ENCODE measurements at places on chromosomes 5 and 9.

DNA sequence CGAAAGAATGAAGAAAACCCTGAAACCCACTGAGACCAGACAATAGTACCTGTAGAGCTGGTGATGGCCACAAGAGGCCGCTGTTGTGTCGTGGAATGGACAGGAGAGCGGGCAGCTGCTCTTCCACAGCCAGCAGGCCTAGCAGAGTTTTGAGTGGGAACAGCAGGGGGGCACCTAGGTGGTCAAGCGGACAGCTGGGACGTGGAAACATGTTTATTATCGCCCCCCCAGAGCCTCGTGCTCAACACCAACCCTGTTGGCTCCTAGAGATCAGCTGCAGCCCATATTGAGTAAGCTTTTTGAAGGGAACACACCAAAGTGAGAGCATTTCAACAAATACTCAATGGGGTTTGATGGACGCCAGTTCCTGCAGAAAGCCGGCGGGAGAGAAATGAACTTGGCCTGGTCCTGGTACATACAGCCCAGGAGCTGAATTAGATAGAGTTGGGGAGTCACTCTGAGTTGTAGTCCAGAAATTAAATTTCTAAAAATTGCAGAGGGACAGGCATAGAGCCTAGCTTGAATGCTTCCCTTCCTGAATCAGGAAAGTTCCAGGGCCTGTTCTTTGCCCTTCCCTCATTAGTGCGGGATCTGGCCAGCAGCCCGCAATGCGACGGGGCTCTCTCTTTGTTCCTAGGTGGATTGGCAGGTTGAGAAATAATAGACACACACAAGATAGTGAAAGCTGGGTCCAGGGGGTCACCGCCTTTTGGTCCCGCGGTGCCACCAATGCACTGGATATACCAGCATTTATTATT is 33.8 kb downstream of the MFAP3 start:
- peak; percentile 88 for DNase-seq

GRCh38 chr5:177365845-177366527 is 8.3 kb downstream of the RGS14 start:
- peak; percentile 36 for DNase-seq

- no peak for DNase-seq
These were observed 3.2 kb upstream of the TMEM268 start for GRCh38 chr9:114607671-114608524.

GRCh38 chr9:84711936-84712335 is 42.4 kb downstream of the NTRK2 start:
- no peak for DNase-seq

DNA sequence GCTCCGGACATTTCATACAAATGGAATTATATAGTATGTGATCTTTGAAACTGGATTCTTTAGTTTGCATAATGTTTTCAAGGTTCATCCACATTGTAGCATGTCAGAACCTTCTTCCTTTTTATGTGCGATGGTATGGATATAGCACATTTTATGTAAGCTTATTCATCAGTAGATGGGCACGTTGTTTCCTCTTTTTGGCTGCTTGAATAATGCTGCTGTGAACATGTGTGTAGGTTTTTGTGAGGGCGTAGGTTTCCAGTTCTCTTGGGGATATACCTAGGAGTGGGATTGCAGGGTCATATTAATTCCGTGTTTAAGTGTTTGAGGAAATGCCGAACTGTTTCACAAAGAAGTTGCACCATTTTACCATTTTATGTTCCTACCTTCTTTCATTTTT is 187.8 kb downstream of the NR3C1 start:
- no peak for DNase-seq

DNA sequence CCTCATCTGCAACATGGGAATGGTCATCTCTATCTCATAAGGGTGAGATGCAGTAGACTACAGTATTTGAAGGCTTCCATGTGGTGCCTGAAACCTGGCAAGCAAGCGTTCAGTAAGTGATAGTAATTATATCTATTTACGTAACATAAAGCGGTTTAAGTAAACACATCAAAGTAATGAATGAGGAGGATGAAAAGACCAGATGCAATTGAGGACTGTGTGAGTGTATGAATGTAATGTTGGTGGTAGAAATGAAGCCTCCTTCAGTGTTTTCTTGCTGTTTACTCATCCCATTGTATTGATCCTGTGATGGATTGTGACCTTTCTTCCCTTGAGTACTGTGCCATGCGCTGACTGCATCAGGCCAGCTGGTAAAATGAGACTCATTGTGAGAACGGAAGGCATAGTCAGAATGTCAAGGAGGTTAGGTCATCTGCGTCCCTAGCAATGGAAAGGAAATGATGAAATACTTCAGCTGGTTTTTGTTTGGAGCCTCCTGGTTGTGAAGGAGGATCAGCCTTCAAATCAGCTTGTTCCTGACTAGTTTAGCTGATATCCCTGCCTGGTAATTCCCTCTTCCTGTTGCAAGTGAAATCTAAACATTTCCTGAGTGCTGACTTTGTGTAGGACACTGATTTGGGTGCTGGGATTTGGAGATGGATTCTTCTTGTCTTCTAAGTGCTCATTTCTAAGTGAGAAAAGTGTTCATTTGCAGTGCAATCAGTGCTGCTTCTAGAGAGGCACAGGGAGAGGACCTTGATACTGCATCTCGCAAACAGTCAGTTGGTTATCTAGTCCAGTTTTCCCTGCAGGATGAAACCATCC is 35.6 kb downstream of the TNFSF8 start:
- no peak for DNase-seq

DNA sequence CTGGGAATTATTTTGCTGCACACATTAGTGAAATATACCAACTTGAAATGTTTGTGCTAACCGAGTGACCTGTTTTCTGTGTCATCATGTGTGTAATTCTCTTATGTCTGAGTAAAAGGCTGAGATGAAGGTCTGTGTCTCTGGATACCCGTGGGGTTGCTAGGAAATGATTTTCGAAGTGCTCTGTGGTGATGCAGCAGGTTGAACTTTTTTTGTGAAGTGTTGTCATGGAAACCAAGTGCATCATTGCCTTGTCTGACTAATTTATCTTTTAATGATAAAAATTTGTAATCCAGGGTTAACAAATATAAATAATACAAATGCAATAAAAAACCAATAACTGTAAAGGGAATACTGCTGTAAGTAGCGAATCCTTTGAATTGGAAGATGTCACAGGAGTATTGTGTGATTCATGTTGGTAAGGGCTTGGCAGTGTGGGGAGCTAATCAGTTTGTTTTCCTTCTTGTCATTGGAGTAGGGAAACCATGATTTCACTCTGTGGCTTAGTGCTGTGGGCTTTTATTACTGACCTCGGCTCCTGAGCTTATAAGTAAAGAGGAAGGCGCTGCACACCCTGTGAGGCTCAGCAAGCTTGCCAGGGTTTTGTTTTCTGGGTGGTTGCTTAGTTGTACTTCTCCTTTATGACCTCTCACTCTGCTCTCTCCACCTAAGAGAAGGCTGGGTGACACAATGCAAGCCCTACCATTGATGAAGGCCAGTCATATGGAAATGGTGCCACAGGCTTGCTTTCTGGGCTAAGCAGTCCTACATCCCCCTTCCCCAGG is 22.3 kb downstream of the PDE8B start:
- no peak for DNase-seq

- DNase-seq: no peak
These were observed 18.8 kb downstream of the UBQLN1 start for GRCh38 chr9:83688921-83689320.

DNA sequence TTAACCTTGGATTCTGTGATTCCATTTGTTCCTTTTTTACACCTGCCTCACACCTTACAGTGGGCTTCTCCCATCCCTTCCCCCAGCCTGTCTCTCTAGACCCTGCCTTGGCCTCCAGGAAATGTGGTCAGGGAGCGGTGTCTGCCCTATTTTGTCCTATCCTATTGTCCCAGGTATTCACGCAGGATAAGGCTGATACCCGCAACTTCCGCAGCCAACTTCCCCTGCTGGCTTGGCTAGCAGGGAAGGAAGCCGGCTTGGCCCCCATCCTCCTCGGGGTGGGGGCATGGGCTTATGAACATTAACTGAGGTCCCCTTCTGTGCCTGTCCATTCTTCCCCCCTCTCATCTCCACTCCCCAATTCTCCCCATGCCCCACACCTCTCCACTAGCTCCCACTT is 3.5 kb downstream of the CSF1R start:
- DNase-seq: no peak

DNA sequence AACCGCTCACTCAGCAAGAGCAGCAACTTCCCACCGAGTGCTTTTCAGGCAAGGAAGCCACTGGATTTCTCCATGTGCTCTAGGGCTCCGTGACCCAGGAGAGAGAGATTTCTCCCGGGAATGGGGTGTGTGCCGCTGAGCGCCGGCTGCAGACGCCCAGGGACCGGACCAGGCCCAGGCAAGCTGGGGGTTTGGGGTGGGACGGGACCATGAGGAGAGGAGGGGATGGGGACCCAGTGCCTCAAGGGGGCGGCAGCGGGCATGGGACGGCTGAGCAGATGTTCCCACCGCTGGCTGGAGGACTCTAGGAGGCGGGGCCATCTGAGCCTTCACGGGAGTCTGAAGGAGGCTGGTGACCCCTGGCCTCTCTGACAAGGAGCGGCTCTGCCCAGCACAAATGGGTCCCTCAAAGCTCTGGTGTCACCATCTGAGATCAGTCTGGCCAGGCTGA is 8.5 kb downstream of the LCN9 start:
- no peak for DNase-seq

- no peak for DNase-seq
These were observed 31.1 kb downstream of the MORN5 start for GRCh38 chr9:122190597-122191381.

DNA sequence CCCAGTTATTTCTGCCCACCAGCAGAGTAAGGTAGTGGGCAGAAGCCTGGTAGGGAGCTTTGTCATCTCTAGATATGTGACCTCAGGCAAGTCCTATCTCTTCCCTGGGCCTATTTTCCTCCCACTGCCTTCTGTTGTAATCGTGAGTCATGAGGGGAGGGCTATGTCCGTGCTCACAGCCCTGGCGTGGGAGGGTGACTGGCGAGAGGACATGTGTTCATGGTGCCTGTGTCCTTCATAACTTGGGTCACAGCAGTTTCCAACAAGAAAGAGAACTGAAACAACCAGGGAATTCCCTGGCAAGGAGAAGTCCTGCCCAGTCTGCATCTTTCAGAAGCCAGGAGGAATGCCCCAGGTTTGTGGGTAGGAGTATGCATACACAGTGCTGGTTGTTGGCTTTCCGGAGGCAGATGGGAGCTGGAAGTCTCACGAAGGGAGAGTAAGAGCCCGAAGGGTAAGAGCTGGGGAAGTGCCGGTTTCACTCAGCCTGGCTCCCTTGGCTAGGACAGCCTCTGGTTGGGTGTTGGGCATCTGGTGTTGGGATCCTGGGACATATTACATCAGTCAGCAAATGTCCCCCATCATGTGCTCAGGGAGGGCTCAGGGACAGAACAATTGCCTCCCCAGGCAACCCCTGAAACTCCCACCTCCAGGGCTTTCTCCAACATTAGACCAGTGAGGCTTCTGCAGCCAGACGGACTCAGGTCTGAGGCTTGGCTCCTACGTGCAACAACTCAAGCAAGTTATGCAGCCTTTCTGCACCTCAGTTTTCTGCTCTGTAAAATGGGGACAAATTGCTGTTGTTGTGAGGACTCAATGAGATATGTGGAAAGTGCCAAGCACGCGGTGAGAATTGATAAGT is 4.3 kb upstream of the TIFAB start:
- no peak for DNase-seq

- DNase-seq: no peak
These were observed 105.7 kb upstream of the EQTN start for GRCh38 chr9:27402626-27403025.

- no peak for DNase-seq
These were observed 188.2 kb upstream of the SLC27A6 start for GRCh38 chr5:128777052-128777451.

DNA sequence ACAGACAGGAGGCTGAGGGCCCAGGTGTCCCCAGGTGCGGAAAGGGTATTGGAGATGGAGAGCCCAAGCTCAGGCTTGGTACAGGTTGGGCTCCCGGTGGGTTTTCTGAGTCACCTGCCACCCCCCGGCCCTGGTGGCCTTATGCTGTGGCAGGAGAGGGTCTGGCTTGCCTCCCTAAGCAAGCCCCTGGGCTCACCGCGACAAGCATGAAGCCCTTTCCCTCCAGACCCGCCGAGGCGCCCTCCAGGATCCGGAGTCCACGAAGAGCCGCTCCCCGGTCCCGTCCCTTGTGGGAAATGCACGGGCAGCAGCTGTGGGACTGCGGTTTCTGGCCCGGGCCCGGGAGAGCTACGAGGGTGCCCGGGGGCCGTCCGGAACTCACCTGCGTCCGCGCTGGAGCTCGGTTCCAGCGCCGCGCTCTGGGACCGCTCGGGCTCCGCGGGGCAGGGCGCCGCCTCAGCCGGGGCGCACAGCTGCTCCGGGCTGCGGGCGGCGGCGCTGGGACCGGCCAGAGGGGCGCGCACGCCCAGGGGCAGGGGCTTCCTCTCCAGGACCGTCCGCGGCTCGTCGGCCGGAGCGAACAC is 757 bp downstream of the SAPCD2 start:
- no peak for DNase-seq

- DNase-seq: no peak
These were observed 24.2 kb upstream of the SIL1 start for GRCh38 chr5:139222346-139222745.

GRCh38 chr5:137291436-137291835 is 207.7 kb downstream of the SPOCK1 start:
- no peak for DNase-seq
